Vein endothelial cell (primary cell): ENCODE measurements at places on chromosomes 4 and X. TPM values are rescaled to one million over a fixed set of nuclear protein-coding genes. Genes with fewer than 3 reads are reported as not detected.

MAB21L2 gene
- total RNA-seq = 0.33 and 0.48 TPM in 2 replicates

PABPC1L2B gene
- total RNA-seq = not detected in 2 replicates

ASMT gene
- total RNA-seq = not detected in 2 replicates

RAB33B gene
- 24.6 and 35.3 TPM in 2 replicates for total RNA-seq

ATOH1 gene
- not detected in 2 replicates for total RNA-seq

KDR gene
- 286 and 524 TPM in 2 replicates for total RNA-seq

MGAT4D gene
- not detected in 2 replicates for total RNA-seq

XPNPEP2 gene
- not detected in 2 replicates for total RNA-seq

TGIF2LX gene
- total RNA-seq = not detected in 2 replicates

IL3RA gene
- total RNA-seq = 22.4 and 25.2 TPM in 2 replicates

RPS6KA3 gene
- 115 and 158 TPM in 2 replicates for total RNA-seq

NXF2B gene
- not detected in 2 replicates for total RNA-seq

PPP1R2C gene
- not detected in 2 replicates for total RNA-seq

ZNF280C gene
- 7.8 and 10.3 TPM in 2 replicates for total RNA-seq

SPANXN3 gene
- total RNA-seq = not detected in 2 replicates

GLUD2 gene
- total RNA-seq = 1.3 TPM in 2 replicates

CLDN22 gene
- total RNA-seq = 0.10 TPM in 1 of 2 replicates, not detected in the other

GABRE gene
- 28.9 and 36.3 TPM in 2 replicates for total RNA-seq

PRRG3 gene
- total RNA-seq = not detected in 2 replicates

UGT2B10 gene
- total RNA-seq = not detected in 2 replicates

IL21 gene
- not detected in 2 replicates for total RNA-seq

SSX3 gene
- not detected in 2 replicates for total RNA-seq

TENM3 gene
- total RNA-seq = 20.3 and 23.1 TPM in 2 replicates

SLC49A3 gene
- total RNA-seq = 5.6 and 8.5 TPM in 2 replicates

TEX13C gene
- not detected in 2 replicates for total RNA-seq

LAS1L gene
- 18.0 and 21.5 TPM in 2 replicates for total RNA-seq

TBC1D9 gene
- 66.6 and 66.8 TPM in 2 replicates for total RNA-seq

CABS1 gene
- not detected in 2 replicates for total RNA-seq

RIPPLY1 gene
- total RNA-seq = not detected in 2 replicates

BRS3 gene
- not detected in 2 replicates for total RNA-seq

USP9X gene
- 102 and 107 TPM in 2 replicates for total RNA-seq

DDX53 gene
- total RNA-seq = not detected in 2 replicates

CT45A2 gene
- total RNA-seq = not detected in 2 replicates

COL4A6 gene
- total RNA-seq = 0.65 and 1.9 TPM in 2 replicates

NSUN7 gene
- not detected in 2 replicates for total RNA-seq

SPACA5 gene
- not detected in 2 replicates for total RNA-seq

SULT1B1 gene
- 15.3 and 46.1 TPM in 2 replicates for total RNA-seq

EVC gene
- total RNA-seq = 13.5 and 19.3 TPM in 2 replicates

H2BW2 gene
- total RNA-seq = not detected in 2 replicates

USP17L28 gene
- not detected in 2 replicates for total RNA-seq

TCEAL3 gene
- 7.9 and 10.5 TPM in 2 replicates for total RNA-seq

SCML1 gene
- total RNA-seq = 6.9 and 9.6 TPM in 2 replicates

SOWAHB gene
- total RNA-seq = not detected in 2 replicates

MAGEA2B gene
- not detected in 2 replicates for total RNA-seq

SERTM2 gene
- not detected in 2 replicates for total RNA-seq

FGB gene
- total RNA-seq = not detected in 2 replicates

NKX6-1 gene
- not detected in 2 replicates for total RNA-seq

NAT8L gene
- total RNA-seq = under 0.01 TPM in 2 replicates

SLITRK4 gene
- total RNA-seq = 2.5 and 3.9 TPM in 2 replicates

TBC1D8B gene
- 4.2 and 4.8 TPM in 2 replicates for total RNA-seq

TMEM271 gene
- not detected in 2 replicates for total RNA-seq

NLGN4X gene
- total RNA-seq = not detected in 2 replicates

RASGEF1B gene
- total RNA-seq = 0.29 and 0.33 TPM in 2 replicates

CLGN gene
- total RNA-seq = 0.67 and 0.98 TPM in 2 replicates
